ENCODE measurements at places on chromosomes 5 and 9.

GRCh38 chr9:113609562-113610318 is 146.2 kb downstream of the RGS3 start:
- DNase-seq: no peak

- DNase-seq: no peak
Observed at GRCh38 chr9:125176636-125177035, 13.0 kb downstream of the PPP6C start.

DNA sequence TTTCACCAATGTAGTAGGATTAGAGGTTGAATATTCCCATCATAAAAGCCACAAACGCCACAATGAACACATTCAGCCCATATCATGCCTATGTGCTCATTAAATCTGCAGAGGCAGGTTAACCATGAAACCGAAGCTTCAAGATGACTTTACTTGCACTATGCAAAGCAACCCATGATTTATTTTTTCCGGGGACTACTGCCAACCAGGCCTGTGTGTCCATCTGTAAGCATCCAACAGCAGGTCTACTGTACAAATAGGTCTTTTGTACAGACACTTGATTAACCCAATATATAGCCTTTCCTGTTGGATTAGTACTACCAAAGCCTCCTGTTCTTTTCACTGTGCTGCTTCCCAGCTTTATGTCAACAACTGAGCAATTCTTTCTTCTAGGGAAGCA is 104.9 kb upstream of the CDH10 start:
- no peak for DNase-seq

DNA sequence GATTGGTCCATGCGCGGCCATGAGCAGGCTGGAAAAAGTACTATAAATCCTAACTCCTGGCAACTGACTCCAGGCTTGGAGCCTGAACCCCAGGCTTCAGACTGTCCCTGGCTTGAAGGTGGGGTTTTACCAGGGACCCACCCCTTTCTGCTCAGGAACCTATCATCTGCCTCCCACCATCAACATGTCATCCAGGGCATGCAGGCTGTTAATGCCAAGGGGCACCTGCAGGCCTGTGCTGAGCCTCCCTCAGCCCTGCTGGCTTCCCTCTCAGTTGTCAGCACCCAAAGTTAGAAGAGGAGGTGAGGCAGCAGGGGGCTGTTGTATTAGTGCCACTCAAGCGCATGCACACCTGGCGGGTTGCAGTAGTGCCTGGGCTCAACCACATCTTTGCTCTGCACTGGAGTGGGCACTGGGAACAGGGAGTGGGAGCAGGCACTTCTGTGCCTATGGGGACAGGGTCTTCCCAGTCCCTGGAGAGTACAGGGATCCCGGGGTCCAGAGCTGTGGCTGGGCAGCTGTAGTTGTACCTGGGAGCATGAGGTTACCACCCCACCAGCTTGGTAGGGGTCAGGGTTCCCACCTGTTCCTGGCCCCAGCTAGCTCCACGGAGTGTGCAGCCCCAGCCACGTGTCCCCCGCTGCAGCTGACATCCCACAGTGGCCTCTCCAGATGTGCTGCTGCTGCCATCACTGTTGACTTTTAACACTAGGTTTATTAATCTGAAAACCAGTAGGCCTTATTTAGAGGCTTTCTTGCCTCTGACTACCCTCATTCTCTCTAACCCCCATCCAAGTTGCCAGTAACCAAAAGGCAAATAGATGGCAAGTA is 306.2 kb upstream of the RIOK2 start:
- no peak for DNase-seq

DNA sequence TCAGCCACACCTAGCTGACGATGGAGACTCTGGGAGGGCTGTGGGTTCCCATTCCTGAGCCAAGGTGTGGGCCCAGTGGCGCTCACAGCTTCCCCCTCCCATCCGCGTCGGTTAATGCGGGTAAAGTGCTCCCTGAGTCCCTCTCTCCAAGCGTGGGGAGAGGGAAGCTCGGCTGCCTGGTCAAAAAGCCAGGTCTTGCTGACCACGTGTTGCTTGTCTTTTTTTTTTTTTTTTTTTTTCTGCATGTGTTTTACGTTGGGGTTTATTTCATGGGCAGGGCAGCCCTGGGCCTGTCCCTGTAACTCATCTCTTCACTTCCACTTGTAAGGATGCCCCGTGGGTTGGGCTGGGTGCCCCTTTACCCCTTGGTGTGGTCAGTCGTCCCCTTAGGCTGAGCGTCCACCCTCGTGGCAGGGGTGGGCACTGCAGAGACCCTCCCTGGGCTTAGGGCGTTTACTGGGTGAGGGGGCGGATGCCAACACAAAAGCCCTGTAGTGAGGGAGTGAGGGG is 11.9 kb downstream of the NKD2 start:
- DNase-seq: no peak

DNA sequence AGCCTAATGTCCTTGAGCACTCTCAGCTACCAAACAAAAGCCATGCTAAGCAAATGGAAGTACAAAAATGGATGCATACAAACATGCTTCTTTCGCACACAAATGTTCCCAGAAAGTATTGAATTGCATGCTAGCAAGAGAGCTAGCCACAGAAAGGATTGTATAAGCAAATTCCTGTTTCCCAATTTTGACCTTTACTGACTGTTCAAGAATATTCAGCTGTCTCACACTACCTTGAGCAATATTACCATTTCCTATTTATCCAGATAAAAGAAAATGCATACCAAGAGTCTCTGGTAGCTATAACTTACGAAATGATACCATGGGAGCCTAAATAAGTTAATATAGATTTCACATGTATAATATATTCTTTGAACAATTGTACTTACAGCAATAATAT is 264.6 kb downstream of the TMEM167A start:
- DNase-seq: no peak
